ENCODE measurements at places on chromosomes 16 and 17. TPM values are rescaled to one million over a fixed set of nuclear protein-coding genes. Genes with fewer than 3 reads are reported as not detected.

Gene EPN3
- not detected for total RNA-seq

Gene MINK1
- 60.3 TPM for total RNA-seq

Gene KCNAB3
- total RNA-seq, result 1.3 TPM

Gene NFAT5
- total RNA-seq, result 48.3 TPM

Gene TLCD1
- 3.4 TPM for total RNA-seq

Gene TEX19
- total RNA-seq, result not detected

Gene FBXL16
- total RNA-seq, result not detected

Gene KRTAP1-1
- not detected for total RNA-seq

Measured in mesenteric fat pad (tissue), 1 donor.